ENCODE measurements at places on chromosomes 2 and 18. TPM values are rescaled to one million over a fixed set of nuclear protein-coding genes. Genes with fewer than 3 reads are reported as not detected.

Gene FARSB
- total RNA-seq, result 13.3 TPM

Gene CGREF1
- 2.2 TPM for total RNA-seq

Gene ABI2
- total RNA-seq, result 31.7 TPM

Gene TET3
- 12.3 TPM for total RNA-seq

Gene IDH1
- total RNA-seq, result 47.4 TPM

Gene TWSG1
- 45.4 TPM for total RNA-seq

Gene MEP1B
- not detected for total RNA-seq

Gene KCNG2
- total RNA-seq, result not detected

Gene CCDC68
- 8.1 TPM for total RNA-seq

Gene EHBP1
- total RNA-seq, result 97.7 TPM

Gene VIT
- 56.5 TPM for total RNA-seq

Gene RAD51AP2
- total RNA-seq, result 0.25 TPM

Gene DUSP2
- total RNA-seq, result 14.0 TPM

Gene DOK6
- total RNA-seq, result 1.2 TPM

Gene CYBRD1
- 226 TPM for total RNA-seq

Gene GCG
- total RNA-seq, result not detected

Gene HMSD
- not detected for total RNA-seq

Gene ADRA2B
- 0.49 TPM for total RNA-seq

Gene FBXO48
- total RNA-seq, result 1.2 TPM

Gene NRBP1
- 62.6 TPM for total RNA-seq

Gene CELF4
- 2.2 TPM for total RNA-seq

Gene TEX44
- total RNA-seq, result not detected

Gene AGAP1
- 21.1 TPM for total RNA-seq

Gene SPATA3
- not detected for total RNA-seq

Gene LYPD1
- total RNA-seq, result not detected

Gene CFC1
- not detected for total RNA-seq

Gene CLIP4
- total RNA-seq, result 63.1 TPM

Gene UGT1A8
- not detected for total RNA-seq

Gene GPR45
- total RNA-seq, result not detected

Gene SLC14A1
- 3.4 TPM for total RNA-seq

Gene HOXD13
- total RNA-seq, result 15.7 TPM
